ENCODE measurements at places on chromosomes 16 and 17.
A peak's percentile ranks its signal among the peaks of the same experiment; 100 is the strongest.

GRCh38 chr16:82062645-82063058 is 27.6 kb downstream of the HSD17B2 start:
- no peak for DNase-seq

DNA sequence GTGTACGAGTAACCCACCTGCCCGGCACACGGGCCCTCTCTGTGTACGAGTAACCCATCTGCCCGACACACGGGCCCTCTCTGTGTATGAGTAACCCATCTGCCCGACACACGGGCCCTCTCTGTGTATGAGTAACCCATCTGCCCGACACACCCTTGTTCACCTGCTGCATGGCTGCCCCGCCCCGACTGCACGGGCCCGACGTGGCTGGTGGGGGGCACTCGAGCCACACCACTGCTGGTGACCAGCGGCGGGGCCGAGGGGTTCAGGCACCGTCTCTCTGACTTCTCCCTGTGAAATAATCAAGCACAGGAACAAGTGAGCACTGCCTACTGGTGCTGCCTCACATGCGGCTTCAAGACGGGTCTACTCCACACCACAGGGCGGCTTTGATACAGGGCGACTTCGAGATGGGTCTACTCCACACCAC is 22.1 kb downstream of the MAP1LC3B start:
- DNase-seq: no peak

GRCh38 chr17:36059406-36059805 is 4.7 kb upstream of the CCL18 start:
- DNase-seq: no peak

DNA sequence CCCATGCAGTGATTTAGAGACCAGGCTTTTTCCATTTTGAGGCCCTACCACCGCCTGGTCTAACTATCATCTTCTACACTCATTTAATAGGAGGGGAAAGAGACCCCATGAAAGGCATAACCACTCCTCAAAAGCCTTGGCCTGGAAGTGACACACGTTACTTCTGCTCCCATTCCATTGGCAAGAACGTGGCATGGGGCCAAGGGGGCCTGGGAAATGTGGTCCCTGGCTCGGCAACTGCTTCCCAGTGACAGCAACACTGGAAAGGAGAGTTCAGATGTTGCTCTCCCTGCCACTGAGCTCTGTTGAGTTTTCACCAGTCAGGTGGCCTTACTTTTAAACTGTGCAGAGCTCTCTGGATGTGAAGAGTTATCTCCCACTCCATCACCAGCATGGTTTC is 45.2 kb upstream of the MAP3K14 start:
- DNase-seq: no peak

GRCh38 chr17:77320044-77320440 is 179.3 kb downstream of the SEC14L1 start:
- DNase-seq: peak; percentile 42

GRCh38 chr17:63364387-63364786 is 81.7 kb downstream of the CYB561 start:
- DNase-seq: no peak

GRCh38 chr16:63883091-63883490 is 1238.8 kb downstream of the CDH11 start:
- DNase-seq: no peak

- DNase-seq: no peak
Observed at GRCh38 chr16:17397499-17397891, 73.3 kb downstream of the XYLT1 start.

DNA sequence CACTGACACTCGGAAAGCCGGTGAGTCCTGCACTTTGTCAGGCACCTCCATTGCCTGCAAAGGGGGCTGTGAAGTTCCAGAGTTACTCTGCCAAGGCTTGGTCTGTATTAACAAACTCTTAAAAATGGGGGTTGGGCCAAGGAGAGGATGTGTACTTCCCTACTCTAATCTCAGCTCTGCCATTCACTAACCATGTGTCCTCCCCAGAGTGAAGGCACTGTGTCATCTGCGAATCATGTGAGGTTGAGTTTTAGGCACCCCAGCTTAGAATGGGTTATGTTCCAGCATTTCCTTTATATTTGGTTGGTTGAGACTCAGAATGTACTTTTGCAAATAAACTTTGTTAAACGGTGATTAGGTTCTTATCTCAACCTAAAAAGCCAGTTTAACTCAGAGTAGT is 24.9 kb downstream of the ERCC4 start:
- no peak for DNase-seq

All from SJCRH30 (cell line).